Right ventricle myocardium inferior (tissue), 1 donor: ENCODE measurements at places on chromosomes 1 and 21. TPM values are rescaled to one million over a fixed set of nuclear protein-coding genes. Genes with fewer than 3 reads are reported as not detected.

GRCh38 chr1:46056325-46056724, 76.1 kb downstream of the PIK3R3 start:
- no peak for DNase-seq

ACTA1 gene
- total RNA-seq: 1,694 TPM

HCN3 gene
- total RNA-seq: 1.8 TPM

- no peak for DNase-seq
Observed at GRCh38 chr1:18795002-18795689, 64.3 kb downstream of the TAS1R2 start.

GUCA2B gene
- not detected for total RNA-seq

DNM3 gene
- total RNA-seq: 1.8 TPM

GRCh38 chr1:61620536-61620935, 104.4 kb downstream of the TM2D1 start:
- DNase-seq: no peak

- DNase-seq: peak; percentile 44
Observed at GRCh38 chr21:42644223-42645208, 8.9 kb upstream of the PDE9A start.

NDUFS2 gene
- 334 TPM for total RNA-seq

CYP4A11 gene
- not detected for total RNA-seq

DNA sequence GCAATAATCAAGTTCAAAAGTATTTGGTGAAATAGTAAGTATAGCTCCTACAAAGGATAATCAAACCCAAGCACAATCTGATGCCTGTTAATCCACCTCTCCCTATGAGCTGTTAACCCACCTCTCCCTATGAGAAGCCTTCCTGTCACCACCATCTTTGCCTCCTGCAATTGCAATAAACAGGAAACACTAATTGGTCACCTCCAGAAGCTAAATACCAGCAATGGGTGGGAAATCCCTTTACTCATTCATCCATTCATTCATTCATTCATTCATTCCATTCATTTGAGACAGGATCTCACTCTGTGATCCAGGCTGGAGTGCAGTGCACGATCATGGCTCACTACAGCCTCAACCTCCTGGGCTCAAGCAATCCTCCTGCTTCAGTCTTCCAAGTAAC, 132.8 kb downstream of the RERE start:
- DNase-seq: no peak

LRRC3 gene
- 3.3 TPM for total RNA-seq

TBX19 gene
- total RNA-seq: 0.43 TPM

GRCh38 chr1:110771245-110772022, 96.7 kb upstream of the KCNA3 start:
- DNase-seq: no peak

DNA sequence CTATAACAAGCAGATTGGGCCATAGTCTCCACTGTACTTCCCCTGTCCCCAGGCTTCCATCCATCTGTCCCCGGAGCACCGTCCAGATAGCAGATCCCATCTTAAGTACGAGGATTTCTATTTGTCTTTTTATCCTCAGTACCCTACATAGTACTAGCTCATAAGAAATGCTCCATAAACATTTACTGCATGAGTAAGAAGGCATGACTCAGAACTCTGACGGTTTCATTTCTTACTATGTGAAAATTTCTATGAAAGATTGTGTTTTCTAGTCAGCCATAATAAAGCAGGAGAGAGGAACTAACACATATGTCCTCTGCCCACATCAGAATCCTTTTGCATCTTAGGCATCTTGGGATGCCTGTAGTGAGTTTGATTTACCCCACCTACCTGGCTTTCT, 49.5 kb downstream of the CHD1L start:
- no peak for DNase-seq

DNA sequence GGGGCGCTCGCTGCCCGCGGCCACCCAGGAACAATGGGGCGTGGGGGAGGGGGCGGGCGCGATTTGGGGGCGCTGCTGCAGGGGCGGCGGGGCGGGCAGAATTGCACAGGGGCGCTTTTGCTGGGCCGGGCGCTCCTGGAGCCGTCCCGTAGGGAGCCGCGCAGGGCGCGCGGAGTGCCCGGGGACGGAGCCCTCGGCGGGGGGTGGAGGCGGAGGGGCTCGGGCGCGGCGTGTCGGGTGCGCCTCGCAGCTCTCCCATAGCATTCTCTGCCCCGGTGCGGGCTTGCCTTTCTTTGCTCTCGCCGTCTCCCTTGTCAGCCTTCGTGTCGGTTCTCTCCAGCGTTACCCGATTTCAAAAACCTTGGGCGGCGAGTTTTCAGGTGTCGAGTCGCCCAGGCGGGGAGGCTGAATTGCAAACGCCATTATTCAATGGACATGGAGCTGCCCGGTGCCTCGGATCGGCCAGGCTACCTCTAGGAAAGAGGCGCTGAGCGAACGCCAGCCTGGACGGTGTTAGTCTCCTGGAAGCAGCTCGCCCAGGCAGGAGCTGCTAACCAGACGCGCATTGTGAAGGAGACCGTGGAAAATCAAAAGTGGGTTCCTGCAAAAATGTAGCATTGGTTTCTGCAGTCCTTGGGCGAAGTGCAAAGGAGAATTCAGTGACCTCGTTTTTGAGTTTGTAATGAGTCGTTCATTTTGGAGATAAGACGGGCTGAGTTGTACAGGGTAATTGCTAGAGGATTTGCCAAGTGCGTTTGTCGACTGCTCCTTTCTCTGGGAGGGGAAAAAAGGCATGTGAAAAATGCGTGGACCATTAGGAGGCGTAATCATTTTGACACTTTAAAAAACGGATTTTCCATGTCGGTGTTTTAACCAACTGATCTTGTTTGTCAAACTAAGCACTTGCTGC, 626 bp downstream of the CXADR start:
- no peak for DNase-seq

GRCh38 chr1:66160719-66161118, 368.0 kb downstream of the PDE4B start:
- DNase-seq: no peak

DNA sequence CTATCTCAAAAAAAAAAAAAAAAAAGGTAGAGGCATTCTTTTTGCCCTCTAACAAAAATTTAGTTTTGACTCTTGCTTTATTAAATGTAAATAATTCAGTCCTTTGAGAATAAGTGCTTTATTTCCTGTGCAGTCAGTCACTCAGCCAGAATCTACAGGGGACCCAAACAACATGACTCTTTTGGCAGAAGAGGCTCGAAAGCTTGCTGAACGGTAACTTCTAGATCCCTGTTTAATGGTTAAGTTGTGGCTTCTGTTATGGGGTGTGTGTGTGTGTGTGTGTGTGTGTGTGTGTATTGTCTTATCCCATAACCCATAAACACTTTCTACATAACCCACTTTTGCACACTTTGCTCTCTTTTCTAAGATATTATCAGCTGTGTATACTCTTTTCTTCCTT, 54.9 kb upstream of the LAMC2 start:
- no peak for DNase-seq

INSRR gene
- total RNA-seq: 0.46 TPM

DNA sequence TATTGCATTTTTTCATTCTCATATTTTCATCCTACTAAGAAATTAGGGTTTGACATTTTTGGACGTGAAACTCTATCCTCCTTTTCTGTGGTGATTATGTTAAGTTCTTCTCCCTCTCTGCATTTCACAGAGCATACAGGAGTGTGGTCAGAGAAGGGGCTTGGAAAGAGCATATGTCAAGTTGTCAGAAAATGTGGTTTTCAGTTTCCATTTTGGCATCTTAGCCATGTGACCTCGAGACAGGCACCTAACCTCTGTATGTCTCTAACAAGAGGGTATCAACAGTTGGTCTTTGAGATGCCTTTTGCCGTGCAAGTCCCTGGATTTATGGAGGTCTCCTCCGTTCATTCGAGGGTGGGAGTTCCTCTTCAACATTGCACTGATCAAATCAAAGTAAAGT, 140.7 kb downstream of the CYYR1 start:
- DNase-seq: no peak

GRCh38 chr1:157724537-157725220, 24.1 kb upstream of the FCRL3 start:
- no peak for DNase-seq

DNA sequence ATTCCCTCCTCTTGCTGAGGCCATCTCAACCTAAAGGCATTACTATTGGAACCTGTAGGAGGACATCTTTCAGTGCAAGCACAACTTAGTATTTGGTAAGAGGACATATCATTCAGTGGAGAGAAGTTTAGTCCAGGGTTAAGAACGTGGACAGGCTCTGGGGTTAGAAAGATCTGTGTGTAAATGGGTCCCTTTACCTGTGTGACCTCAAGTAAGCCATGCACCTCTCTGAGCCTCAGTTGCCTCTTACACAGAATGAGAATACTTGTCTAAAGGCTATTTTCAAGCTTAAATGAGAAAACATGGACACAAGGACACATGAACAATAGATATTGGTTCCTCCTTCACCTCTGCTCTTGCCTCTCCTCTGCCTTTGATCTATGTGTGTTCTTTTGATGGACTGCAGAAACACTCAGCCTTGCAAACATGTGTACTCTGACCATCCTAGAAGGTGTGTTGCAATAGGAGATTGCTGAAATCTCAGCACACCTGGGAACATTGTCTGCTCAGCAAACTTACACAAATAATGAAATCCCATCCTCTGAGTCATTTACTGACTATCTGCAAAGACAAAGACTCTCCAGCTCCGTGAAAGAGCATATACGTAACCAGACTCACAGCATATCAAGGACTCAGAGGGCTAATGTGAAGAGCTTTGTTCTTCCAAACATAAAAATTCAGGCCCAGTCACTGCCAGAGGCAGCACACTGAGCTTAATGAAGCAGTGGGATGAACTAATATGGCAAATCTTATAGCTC, 143.8 kb downstream of the DAB1 start:
- no peak for DNase-seq

NUDT17 gene
- 3.3 TPM for total RNA-seq

DNA sequence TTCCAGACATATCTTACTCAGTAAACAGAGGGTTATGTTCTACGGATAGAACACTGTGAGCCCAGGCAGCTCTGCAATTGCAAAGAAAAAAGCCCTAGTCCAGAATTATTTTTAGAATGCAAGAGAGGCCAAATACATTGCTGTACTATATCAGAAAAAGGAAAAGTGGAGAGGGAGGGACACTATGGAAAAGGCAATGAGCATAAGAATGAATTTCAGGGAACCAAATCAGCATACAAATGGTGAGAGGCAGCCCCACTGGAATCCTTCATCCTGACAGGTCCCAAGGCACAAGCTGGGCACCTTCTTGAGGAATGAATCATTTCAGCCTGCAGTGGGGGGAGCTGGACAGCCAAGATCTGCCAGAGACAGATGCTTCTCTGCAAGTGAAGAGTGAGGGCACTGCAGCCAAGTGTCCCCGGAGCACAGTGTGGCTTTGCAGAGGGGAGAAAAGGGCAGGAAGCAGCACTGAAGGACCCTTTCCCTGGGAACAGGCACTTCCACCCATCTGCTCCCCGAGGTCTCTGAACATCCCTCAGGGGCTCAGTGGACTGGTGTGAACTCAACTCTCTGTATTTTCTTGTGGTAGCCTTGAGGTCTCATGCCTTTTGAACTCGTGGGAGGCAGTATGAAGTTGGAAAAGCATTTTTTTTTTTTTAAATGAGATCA, 115.6 kb downstream of the XCL2 start:
- no peak for DNase-seq

CNR2 gene
- not detected for total RNA-seq

TMEM39B gene
- total RNA-seq: 7.1 TPM

- DNase-seq: no peak
Observed at GRCh38 chr1:66175581-66175980, 358.4 kb upstream of the SGIP1 start.

DNA sequence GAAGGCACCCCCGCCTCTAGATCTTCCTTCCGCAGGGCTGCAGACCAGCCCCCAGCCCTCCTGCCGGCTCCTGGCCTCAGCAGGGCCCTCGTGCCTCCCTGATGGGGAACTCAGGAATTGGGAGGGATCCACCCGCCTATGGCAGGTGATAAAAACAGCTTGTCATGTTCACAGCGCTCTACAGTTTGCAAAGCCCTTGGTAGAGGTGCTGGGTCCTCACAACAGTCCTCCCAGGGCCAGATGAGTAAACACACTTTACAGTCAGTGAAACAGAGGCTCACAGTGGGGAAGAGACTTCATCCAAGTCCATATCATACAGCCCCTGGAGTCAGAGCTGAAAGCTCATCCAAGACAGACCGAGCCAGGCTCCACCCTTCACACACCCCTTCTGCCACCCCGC, 97.0 kb upstream of the IFFO2 start:
- no peak for DNase-seq

- no peak for DNase-seq
Observed at GRCh38 chr1:36669262-36669661, 186.5 kb upstream of the CSF3R start.

GRCh38 chr1:100349246-100349645, 3.1 kb upstream of the CDC14A start:
- no peak for DNase-seq

DNA sequence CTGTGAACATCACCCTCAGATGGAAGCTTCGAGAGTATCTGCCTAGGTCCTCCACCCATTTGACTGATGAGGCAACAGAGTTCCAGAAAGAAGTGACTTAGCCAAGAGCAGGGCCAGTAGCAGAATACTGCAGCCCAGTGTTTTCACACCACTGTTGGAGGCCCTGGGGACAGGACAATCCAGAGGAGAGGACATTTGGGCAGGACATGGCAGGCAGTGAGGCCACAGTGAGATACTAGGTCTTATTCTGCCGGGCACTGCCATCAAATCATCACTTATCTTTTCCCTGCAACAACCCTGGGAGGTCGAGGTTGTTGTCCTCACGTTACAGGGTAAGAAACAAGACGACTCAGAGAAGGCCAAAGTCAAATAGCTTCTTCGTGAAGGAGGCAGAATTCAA, 5.5 kb upstream of the FOXO6 start:
- DNase-seq: no peak

GRCh38 chr1:204348722-204349121, 11.0 kb downstream of the PLEKHA6 start:
- peak; percentile 90 for DNase-seq

DNA sequence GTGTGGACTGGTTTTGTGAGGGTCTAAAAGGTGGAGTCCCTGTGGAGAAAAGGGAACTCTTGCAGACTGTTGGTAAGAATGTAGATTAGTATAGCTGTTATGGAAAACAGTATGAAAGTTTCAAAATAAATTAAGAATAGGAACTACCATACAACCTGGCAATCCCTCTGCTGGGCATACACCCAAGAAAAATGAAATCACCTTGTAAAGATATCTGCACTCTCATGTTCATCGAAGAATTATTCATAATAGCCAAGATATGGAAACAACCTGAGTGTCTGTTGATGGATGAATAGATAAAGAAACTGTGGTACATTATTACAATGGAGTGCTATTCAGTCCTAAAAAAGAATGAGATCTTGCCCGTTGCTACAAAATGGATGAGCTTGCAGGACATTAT, 109.6 kb downstream of the TBX19 start:
- no peak for DNase-seq

DNA sequence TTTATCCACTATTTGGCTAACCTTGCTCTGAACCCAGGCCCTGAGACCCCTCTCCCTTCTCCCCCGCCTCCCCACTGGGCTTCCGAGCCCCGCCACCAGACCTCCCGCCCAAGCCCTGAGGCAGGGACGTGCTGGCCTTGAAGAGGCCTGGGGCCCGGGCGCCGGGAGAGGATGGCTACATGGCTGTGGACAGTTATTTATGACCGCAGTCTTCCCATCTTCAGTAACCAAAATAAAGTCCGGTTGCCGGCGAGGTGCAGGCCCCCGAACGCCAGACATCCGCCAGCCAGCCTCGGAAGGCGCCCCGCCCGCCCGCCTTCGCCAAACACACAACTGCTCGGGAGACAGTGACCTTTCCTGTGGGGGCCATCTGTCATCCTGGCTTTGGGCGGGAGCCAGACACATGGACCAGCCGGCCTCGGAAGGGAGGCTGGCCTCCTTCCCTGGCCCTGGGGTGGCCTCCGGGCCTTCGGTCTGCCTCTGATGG, 69.0 kb downstream of the DHRS3 start:
- DNase-seq: no peak
